Thyroid gland (tissue), 4 donors: ENCODE measurements at places on chromosomes 4 and X. TPM values are rescaled to one million over a fixed set of nuclear protein-coding genes. Genes with fewer than 3 reads are reported as not detected.

GRCh38 chr4:2861631-2862436 is 18.2 kb downstream of the ADD1 start:
- DNase-seq, result no peak
- H3K27me3 ChIP-seq, result no peaks in the 10 kb centered on the region
- no peak overlapping the region for H3K4me3 ChIP-seq
- H3K27ac ChIP-seq, result peak overlapping the region; percentile 52

- no peaks in the 10 kb centered on the region for H3K4me1 ChIP-seq
- H3K36me3 ChIP-seq, result no peaks in the 10 kb centered on the region
Measured at GRCh38 chr4:93513851-93514250, 314.7 kb upstream of the ATOH1 start.

RPA4 gene
- total RNA-seq, result 2.0 TPM

GRCh38 chr4:25106363-25107151 is 53.7 kb downstream of the SEPSECS start:
- H3K27me3 ChIP-seq, result no peaks in the 10 kb centered on the region
- no peaks in the 10 kb centered on the region for H3K36me3 ChIP-seq
- no peak overlapping the region for H3K27ac ChIP-seq
- no peak for DNase-seq
- H3K4me3 ChIP-seq, result no peak overlapping the region
- peaks cover 7% of the 10 kb centered on the region for H3K4me1 ChIP-seq

IL15 gene
- 31.0 TPM for total RNA-seq

DNA sequence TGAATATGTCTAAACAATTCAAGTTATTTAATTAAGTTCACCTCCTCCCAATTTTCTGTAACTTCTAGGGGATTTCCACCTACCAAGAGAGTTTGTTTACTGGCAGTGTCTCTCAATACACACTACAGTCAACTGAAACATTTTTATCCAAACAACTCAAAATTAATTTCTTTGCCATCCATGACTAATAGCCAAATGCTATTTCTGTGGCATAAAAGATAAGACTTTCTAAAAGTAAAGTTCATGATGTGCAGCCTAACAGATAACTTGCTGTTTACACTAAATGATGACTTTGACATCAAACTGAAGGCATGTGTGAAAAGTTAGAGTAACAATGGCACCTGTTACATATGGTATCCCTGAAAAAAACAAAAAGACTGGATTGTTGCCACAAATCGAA is 7.3 kb downstream of the TAB3 start:
- H3K27ac ChIP-seq, result no peak overlapping the region
- DNase-seq, result no peak
- H3K4me1 ChIP-seq, result no peaks in the 10 kb centered on the region
- no peak overlapping the region for H3K4me3 ChIP-seq
- H3K27me3 ChIP-seq, result no peaks in the 10 kb centered on the region

DNA sequence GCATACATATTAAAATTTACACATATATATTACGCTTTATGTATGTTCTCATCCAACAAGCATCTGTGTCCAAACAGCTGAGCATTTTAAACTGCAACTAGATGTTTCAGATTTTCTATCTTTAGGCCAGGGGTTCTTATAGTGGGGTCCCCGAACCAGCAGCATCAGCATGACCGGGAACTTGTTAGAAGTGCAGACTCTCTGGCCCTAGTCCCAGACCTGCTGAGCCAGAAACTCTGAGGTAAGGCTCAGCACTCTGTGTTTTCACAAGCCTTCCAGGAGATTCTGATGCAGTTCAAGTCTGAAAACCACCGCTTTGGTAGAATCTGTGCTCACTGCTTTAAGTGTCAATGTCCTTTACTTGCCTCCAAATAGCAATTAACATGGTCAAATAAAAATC is 266.2 kb upstream of the CASK start:
- no peaks in the 10 kb centered on the region for H3K36me3 ChIP-seq
- no peak overlapping the region for H3K27ac ChIP-seq
- no peaks in the 10 kb centered on the region for H3K27me3 ChIP-seq
- no peak overlapping the region for H3K4me3 ChIP-seq
- peak; percentile 66 for DNase-seq
- no peaks in the 10 kb centered on the region for H3K4me1 ChIP-seq
